Activated CD4-positive, CD25-positive, alpha-beta regulatory T cell (primary cell): ENCODE measurements at places on chromosomes 5 and 9.

- no peak for DNase-seq
Measured at GRCh38 chr9:119853126-119853525, 483.9 kb upstream of the BRINP1 start.

- no peak for DNase-seq
Measured at GRCh38 chr5:123099514-123100151, 10.6 kb downstream of the PRDM6 start.

DNA sequence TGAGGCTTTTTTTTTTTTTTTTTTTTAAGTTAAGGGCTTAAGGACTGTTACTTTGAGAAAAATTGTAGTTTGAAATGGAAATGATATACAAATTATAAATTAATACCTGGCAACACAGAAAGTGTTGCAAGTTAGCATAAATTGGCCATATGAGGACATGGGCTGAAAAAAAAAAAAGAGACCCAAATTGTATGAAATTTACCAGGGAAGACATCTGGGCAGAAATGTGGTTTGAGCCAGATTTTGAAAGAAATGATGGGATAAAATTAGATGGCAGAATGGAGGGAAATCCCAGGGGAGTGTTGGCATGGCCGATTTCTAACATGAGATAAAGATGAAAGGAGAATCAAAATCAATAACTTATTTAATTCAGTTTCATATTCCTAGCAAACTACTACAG lies 472.1 kb downstream of the CTNND2 start:
- no peak for DNase-seq

DNA sequence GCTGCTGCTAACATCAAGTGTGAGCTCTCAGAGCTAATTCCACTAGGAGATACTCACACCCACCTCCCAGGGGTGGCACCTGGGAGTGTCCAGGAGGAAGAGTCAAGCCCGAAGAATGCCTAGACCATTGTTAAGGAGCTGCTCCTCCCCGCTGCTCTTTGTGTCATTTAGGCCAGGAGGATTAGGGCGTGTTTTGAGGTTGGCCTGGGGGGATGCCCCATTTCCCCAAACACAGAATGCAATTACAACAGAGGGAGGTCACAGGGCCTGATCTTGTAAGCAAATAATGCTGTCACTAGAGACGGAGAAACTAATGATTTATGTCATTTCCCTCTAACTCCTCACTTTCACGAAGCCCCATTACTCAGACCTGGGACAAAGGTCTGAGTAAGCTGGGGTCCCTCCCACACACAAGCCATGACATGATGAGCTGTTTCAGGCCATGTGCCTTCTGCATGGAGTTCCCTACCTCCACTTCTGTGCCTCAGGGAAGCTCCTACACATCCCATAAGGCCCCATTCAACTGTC lies 312.5 kb downstream of the ACTL7B start:
- no peak for DNase-seq

DNA sequence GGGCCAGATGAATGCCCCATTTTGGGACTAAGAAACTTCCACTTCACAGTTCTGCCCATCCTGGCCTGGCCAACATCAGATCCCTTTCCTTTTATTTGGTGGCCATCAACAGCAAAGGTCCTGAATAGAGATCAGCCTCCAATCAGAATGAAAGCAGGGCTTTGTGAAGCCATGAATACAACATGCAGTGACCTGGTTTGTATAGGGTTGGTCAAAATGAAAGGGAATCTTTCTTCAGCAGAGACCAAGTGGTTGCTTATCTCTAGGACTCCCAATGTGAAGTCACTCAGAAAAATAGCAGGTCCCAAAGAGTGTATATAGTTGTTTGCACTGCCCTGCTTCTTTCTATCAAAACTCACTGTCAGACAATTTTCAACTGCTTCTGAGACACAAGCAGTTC lies 113.9 kb upstream of the SLC12A2 start:
- no peak for DNase-seq

DNA sequence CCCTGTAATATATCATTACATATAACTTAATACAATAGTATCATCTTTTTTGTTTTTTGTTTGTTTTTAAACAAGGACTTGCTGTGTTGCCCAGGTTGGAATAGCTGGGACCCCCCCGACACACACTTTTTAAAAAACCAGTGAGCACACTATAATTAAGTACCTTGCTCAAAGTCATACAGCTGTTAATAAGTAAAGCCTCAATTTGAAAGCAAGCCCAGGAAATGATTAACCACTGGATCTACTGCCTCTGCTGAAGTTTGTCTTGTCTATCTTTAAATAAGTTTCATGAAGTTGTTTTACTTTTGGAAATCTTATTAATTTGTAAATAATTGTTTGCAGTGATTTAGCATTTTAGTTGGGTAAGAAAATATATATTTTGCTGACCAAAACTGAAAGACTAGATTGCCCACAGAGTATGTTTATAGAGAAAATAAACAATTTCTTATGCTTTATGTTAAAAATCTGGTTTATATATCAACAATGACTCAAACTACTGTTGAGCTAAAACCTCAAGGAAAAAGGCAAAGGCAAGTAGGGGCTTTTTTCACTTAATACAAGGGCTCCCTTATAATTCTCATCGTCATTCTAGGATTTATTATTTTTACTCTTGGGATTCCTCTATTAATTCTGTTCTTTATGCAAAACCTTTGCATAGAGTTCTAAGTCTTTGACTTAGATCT lies 5.8 kb upstream of the CARNMT1 start:
- no peak for DNase-seq

DNA sequence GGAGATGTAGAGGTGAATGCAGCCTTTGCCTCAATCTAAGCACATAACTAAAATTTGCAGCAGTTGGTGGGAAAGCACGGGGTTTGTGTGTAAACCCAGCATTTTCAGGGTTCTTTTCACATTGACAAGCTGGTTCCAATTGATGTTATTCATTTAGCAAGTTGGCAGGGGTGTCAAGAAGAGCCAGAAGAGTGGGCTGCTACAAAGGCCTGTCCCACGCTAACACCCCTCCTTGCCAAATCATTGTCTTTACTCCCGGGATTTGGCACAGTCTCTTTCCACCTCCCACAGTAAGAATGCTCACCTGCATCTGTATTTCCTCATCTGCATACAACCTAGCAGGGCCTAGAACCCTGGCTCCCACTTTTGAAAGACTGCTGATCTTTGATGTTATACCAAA lies 11.8 kb downstream of the RGMB start:
- DNase-seq: no peak

DNA sequence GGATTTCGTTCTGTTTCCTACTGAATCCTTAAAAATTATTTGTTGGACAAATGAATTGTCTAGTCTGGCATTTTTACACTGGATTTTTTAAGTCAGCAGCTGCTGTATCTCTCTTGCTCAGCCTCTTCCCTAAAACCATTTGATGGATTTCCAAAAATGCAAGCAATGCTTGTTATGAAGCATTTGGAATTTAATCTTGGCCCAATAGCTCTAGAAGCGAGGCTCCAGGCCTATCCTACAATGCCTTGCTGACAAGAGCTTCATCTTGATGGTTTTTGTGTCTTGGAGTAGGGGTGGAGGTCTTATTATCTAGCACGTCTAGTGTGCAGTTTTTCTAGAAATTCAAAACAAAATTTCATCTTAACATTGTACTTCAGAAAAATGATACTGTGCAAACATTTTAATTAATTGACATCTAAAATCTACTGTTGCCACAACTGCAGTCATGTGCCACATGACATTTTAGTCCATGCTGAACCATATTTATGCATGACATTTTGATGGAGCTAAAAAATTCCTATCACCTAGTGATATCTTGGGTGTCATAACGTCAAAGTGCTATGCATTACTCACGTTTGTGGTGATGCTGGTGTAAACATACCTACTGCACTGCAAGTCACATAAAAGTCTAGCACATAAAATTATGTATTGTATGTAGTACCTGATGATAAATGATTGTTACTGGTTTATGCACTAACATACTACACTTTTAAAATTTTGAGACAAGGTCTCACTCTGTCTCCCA lies 5.9 kb upstream of the RAD23B start:
- DNase-seq: no peak

DNA sequence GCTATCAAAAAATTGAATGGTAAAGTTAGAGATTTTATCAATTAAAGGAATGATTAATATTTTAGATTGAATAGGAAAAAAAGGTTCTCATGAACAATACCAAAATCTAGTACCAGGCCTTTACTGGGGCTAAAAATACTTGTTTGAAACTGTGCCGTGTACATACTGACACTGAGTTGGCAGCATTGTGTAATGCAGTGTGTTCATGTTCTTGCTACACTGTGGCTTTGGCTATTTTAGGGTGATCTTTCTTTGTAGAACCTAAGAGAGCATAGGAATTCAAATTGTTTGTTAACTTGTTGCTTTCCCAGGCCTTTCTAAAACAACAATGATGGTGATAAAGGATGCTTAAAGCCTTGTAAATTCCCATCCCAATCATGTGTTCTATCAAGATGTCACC lies 80.9 kb downstream of the KIF4B start:
- no peak for DNase-seq

- DNase-seq: no peak
Measured at GRCh38 chr5:51651476-51651875, 268.2 kb downstream of the ISL1 start.

DNA sequence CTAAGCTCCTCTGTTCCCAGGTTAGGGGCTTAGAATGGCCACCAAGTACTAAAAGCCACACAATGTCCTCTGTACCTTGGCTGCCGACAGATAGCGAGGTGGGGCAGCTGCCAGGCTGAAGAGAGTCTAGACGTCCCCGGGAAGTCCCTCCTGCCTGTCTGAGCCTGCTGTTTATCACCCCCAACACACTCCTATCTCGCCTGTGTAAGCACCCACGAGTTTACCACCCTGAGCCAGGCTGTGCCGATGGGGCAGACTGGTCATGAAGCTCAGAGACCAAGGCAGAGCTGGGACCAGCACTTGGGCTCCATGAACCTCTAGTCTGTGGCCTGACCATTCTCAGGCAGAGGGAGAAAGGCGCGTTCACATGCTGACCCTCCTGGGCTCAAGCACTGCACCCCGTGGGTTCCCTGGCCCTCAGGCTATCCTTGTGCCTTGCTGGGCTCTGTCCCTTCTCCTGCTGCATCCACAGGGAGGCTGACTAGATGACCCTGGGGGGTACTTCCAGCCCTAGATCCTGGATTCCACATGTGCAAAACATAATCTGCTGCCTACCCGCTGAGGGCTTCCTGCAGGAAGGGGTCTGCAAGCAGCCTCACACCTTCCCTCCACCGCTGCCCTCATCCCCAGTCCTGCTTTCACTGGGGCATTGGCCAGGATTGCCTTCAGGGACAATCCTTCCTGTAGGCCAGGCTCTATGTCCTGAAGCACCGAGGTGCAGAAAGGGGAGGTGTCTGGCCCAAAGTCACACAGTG lies 18.6 kb upstream of the SLC25A51 start:
- no peak for DNase-seq

- DNase-seq: no peak
Measured at GRCh38 chr5:139655727-139656271, 7.7 kb downstream of the CXXC5 start.

DNA sequence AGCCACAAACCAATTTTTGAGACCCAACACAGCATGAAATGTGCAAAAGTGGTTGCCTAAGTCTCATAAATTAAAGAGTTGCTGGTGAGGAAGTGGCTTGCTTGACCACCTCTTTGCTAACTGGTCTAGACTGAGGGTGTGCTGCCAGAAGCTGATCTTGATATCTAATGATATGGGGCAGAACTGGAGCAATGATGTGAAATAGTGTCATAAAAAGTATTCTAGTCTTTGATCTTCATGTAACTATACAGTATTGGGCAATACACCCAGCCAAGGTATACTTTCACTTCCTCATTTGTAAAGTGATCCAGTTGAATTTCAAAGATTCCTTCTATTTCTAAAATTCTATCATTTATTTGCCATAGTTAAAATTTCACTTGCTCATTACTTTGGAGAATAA lies 5.9 kb upstream of the YTHDC2 start:
- DNase-seq: no peak

- no peak for DNase-seq
Measured at GRCh38 chr9:21862871-21863270, 60.4 kb downstream of the MTAP start.

- DNase-seq: no peak
Measured at GRCh38 chr5:6838736-6839135, 125.5 kb downstream of the TENT4A start.

DNA sequence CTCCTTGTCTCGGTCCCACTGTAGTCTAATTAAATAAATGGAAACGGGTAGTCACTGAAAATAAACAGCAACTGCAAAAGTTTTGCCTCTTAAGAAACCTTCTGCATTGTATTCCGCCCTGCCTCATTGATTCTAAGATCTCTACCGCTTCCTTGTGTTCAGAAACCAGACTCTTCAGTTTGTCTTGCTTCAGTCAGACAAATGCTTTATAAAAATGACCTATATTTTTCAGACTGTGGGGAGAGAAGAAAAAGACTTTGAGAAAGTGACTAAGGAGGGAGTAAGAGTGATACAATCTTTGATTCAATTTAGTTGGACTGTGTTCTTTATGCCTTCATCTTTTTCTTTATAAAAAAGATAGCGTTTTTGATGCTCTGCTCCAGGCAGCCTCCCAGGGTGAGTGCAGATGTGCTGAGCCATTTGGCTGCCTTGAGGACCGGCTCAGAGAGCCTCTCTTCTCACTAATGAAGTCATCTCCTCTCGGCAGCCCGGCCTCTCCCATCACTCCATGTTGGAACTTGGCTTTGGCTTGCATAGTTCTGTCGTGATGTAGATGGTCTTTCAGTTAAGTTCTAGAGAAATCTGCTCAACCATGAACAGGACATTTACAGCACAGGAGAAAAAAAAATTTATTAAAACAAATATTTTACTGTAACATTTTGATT lies 4.0 kb upstream of the VCAN start:
- DNase-seq: no peak

DNA sequence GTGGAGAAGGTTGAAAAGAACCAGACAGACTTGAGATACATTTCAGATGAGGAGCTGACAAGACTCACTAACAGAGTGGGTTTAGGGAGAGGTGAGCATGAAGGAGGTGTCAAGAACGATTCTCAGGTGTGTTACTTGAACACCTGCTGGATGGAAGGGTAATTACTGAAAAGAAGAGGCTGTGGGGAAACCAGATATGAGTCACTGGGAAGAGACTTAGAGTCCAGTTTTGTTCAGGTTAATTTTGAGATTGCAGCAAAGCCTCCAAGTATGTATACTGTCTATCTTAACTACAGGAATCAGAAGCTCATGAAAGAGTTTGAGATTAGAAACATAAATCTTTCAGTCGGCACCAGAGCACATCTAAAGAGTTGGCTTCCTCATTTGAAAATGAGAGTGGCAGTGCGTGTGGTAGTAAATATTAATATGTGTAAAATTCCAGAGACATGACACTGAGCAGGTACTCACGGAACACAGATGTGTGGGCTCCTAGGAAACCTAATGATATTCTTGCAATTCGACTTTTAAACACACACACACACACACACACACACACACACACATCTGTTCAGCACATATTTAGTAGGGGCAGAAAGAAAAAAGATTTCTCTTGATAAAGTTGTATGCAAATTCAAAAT lies 197.1 kb downstream of the CDH18 start:
- DNase-seq: no peak

DNA sequence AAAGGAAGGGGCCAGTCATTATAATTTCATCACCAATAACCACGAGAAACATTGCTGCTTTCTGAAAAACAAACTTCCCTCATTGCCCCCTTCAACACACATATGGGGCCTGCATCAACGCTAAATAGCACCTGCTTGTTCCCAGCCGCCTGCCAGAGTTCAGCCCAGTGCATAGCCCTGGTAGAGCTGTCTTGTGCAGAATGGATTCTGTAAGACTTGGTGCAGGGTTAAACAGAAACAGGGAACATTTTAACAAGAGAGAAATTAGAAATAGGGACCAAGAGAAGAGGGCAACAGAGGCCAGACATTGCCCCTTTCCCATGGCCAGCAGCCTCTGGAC lies 56.7 kb downstream of the UBE2QL1 start:
- DNase-seq: no peak

- DNase-seq: no peak
Measured at GRCh38 chr5:76325876-76326491, 77.1 kb upstream of the IQGAP2 start.

- DNase-seq: no peak
Measured at GRCh38 chr5:120479066-120479465, 15.0 kb downstream of the PRR16 start.
